Activated gamma-delta T cell treated with Interleukin-2 at 50 U/mL for 16 hours (primary cell): ENCODE measurements at places on chromosomes 11 and 22.

DNA sequence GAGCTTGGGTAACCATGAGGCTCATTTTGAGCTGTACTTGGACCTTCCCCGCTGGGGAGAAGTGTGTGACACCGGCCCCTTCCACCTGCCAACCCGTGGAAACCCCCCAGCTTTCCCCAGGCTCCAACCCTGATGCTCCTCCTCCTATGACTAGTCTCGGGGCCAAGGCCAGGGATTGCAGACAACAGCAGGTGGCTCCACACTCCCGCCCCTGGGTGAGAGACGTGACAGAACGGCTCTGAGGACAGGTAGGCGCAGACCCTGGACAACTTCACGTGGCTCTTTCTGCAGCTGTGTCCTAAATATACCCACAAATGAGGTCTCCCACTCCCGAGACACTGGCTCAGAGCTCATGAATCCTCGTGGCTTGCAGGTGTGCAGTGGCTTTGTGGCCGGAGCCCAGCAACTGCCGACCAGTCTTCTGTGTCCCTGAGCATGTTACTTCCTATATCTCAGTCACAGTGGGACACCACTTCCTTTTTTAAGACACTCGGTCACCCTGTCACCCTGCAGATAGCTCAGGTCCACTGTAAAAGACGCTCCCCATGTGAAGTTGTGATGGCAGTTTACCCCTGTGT is 55.2 kb downstream of the NECTIN1 start:
- DNase-seq, result no peak

DNA sequence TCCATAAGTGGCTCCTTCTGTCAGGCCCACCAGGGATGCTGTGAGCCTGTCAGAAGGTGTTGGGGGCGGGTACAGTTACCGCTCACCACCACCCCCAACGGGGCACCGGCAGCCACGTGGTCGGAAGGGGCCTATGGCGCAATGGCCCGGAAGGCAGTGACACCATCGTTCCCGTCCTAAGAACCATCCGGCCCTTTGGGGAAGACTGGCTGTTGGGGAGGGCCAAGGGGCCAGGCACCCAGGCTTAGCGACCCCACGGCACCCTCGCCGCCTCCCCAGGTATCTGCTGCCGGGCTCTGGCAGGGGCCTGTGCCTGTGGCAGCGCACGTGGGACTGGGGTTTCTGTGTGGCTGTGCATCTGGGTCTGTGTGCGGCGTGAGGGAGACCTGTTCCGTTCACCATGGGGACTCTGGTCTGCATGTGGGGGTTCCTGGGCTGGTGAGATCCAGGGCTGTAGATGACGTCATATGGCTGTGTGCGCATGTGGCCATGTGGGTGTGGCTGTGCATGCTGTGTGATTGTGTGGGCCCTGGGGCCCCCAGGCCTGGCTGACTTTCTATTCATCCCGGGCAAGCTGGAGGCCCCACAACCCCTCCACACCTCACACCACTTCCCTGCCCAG is 717 bp downstream of the OSM start:
- DNase-seq, result peak; percentile 79

DNA sequence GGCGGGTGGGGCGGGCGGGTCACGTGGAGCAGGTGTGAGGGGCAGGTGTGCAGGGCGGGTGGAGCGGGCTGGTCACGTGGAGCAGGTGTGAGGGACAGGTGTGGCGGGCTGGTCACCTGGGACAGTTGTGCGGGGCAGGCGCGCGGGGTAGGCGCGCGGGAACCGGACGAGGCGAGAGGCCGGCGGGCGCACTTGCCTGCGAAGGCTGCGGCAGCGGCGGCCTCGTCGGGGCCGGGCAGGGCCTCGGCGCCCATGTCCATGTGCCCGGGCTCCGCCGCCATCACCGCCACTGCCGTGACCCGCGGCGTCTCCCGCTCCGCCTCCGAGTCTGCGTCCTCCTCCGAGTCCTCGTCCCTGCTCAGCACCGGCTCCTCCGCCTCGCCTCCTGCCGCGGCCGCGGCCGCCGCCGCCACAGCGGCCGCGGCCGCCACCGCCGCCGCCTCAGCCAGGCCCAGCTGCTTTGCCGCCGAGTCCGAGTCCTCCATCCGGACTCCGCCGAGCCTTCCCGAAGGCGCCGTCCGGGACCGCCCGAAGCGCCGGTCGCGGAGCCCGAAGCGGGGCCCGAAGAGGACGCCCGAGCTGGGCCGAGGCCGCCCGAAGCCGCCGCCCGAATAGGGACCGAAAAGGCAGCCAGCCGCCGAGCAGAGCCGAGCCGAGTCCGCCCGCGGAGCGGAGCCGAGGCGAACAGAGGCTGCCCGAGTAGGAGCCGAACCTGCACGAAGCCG is at the start of gene DEAF1:
Gene DEAF1, minus strand, starts transcription at position 660 of the 725 bp plus-strand sequence. Its CDS starts 175 bp downstream, at position 485.
- DNase-seq, result peak; percentile 99

DNA sequence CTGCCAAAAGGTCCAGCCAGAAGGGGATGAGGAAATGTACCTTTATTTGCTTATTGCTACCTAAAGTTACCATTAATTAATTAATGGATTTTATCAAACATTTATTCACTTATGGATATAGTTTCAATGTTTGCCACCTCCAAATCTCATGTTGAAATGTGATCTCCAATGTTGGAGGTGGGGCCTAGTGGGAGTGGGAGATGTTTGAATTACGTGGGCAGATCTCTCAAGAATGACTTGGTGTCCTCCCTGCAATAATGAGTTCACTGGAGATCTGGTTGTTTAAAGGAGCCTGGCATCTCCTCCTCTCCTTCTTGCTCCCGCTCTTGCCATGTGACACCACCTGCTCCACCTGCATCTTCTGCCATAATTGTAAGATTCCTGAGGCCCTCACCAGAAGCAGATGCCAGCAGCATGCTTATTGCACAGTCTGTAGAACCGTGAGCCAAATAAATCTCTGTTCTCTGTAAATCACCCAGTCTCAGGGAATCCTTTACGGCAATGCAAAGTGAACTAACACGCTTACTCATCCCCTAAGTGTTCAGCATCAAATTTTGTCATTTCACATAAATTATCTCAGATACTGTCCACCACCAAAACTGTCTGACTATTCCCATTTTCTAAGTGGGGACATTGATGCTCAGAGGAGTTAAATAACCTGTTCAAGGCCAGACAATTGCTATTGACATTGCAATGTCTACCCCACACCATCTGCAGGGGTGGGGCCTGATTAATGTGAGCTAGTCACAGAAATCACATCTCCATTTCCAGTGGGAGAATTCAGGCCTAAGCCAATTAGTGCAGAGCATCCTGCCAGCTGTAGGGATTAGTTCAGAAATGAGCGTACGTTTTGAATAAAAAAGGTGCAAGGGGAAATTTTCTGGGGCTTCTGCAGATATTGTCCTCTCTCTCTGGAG is 51.6 kb upstream of the SYN3 start:
- no peak for DNase-seq

- no peak for DNase-seq
These were observed 85.4 kb downstream of the ADAMTS15 start for GRCh38 chr11:130533871-130534270.

DNA sequence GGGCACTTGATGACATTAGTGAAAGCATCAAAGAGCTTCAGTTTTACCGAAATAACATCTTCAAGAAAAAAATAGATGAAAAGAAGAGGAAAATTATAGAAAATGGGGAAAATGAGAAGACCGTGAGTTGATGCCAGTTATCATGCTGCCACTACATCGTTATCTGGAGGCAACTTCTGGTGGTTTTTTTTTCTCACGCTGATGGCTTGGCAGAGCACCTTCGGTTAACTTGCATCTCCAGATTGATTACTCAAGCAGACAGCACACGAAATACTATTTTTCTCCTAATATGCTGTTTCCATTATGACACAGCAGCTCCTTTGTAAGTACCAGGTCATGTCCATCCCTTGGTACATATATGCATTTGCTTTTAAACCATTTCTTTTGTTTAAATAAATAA is 10.6 kb downstream of the REXO2 start:
- no peak for DNase-seq

DNA sequence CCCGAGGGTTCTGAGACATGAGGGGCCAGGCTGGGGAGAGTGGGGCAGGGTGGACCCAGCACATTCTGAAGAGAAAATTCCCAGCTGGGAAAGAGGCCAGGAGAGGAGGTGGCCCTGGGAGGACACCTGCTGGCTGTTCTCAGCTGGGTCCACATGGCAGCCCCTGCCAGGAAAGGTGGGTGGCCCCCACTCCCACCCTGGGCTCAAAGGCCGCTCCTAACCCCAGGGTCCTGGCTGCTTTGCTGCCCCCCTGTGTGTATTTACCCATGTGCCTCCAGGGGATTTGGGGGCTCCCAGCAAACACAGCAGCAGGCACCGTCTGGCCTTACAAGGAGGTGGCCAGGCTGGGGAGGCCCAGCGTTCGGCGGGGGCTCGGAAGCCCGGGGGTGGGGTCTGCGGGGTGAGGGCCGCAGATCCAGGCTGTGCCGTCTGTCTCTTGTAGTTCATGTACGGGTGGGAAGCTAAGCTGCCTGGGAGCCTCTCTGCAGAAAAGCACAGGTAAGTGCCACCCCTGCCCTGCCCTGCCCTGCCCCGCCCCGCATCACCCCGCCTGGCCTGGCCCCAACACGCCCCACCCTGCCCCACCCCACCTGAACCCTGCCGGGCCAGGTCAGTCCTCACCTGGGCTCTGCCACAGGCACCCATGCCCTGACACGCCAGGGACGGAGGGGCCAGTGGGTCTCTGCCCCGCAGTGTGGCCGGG is 10.6 kb downstream of the MUC5B start:
- no peak for DNase-seq

DNA sequence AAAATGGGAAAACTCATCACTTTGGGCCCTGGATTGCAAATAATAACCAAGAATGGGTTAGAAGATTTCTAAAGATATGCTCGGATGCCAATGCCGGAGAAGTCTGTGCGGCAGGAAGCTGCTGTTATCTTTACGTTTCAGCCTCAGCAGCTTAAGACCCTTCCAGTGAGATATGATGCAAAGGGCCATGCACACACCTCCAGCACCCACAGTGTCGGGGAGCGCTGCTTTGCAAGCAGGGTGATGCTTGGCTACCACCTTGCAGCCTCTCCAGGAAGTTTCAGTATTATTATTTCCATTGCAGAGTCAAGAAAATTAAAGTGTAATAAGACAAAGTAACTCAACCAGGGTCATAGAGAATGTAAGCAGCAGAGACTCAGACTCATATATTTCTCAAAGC is 37.3 kb downstream of the LARGE1 start:
- no peak for DNase-seq
